ENCODE measurements at places on chromosomes 2 and 18.

GRCh38 chr2:197713271-197713670, 8.1 kb downstream of the MARS2 start:
- no peak for DNase-seq

DNA sequence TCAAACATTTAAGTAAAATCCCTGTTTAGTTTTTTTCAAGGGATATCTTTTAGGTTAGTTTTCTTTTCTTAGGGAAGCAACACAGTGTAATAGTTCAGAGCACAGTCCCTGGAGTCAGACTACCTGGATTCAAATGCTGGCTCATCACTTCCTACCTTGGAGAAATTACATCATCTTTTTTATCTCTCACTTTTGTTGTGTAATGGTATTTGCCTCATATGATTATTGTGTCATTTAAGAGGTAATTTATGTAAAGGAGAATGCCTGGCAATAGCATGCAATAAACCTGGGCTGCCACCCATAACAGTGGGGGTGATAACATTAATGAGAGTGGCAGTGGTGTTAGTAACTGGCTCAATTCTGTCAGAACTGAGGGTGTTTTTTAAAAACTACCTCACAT, 26.3 kb downstream of the ERLEC1 start:
- DNase-seq: no peak

GRCh38 chr2:37720533-37721200, 49.2 kb upstream of the CDC42EP3 start:
- no peak for DNase-seq

- DNase-seq: no peak
Measured at GRCh38 chr2:10897956-10898355, 13.8 kb upstream of the KCNF1 start.

GRCh38 chr2:66575625-66576310, 140.8 kb downstream of the MEIS1 start:
- DNase-seq: no peak

DNA sequence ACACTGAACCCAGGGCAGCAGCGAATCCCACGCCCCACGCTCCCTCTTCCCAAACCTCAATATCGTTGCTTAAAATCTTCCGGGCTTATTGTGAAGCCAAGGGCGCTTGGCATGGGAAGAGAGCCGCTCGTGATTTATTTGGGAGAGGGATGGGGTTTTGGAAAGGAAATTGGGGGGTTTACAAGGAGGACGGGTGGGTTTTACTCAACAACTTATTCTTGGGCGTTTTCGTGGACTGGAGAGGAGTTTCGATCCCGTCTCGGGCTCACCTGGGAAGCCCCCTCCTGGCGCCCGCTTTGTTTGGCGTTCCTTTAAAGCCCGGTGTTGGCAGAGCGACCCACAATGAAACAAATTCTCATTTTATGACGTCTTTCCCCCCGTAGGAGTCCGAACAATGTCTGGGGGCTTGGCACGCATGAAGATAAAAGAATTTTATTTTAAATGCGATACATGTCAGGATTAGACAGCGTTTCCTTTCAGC, 135.3 kb downstream of the INSIG2 start:
- DNase-seq: no peak

DNA sequence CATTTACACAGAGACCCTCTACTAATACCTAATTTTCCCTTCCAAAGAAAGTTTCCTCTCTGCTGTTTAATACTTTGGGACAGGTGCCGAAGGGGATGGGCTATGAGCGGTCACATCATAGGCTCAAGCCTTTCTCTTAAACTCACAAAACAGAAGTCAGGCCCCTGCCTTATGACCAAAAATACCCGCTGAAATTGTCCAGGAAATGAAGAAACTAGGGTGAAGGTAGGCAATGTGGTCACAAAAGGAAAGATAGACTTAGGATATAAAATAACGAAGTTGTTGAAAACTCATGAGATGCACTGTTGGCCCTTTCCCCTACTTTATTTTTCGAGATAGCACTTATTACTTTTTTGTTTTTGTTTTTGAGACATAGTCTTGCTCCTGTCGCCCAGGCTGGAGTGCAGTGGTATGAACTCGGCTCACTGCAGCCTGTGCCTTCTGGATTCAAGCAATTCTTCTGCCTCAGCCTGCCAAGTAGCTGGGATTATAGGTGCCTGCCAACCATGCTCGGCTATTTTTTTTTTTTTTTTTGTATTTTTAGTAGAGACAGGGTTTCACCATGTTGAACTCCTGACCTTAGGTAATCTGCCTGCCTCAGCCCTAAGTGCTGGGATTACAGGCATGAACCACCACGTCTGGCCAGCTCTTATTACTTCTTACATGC, 16.3 kb downstream of the SLC8A1 start:
- DNase-seq: no peak

DNA sequence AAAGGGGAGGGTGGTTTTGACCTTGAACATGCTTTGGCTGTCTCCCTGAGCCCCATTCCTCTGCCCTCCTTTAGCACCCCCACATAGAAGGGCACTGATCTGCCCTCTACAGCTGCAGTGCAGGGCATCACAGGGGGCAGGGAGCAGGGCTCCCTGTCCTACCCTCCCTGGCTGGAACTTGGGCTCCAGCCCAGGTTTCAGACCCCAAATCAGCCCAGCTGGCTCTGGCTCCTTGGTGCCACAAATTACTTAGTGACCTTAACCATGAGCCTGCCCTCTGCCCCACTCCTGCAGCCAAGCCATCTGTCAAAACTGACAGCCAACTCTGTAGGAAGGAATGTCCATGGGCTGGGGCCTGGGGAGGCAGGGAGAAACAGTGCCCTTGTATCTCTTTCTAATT, 105.6 kb downstream of the MAPK4 start:
- DNase-seq: no peak

GRCh38 chr2:58568901-58569300, 327.8 kb upstream of the FANCL start:
- DNase-seq: no peak
